Trophoblast cell (in vitro differentiated cells and primary cell): ENCODE measurements at places on chromosomes 11 and 22.

- DNase-seq, result no peak
- H3K27me3 ChIP-seq, result no peaks in the 10 kb centered on the region
- H3K4me3 ChIP-seq, result no peak overlapping the region
- H3K4me1 ChIP-seq, result no peaks in the 10 kb centered on the region
- H3K36me3 ChIP-seq, result no peaks in the 10 kb centered on the region
These were observed 165.0 kb downstream of the RCN1 start for GRCh38 chr11:32255841-32256240.

- peak; percentile 25 for DNase-seq
- peaks cover 18% of the 10 kb centered on the region for H3K4me1 ChIP-seq
- H3K36me3 ChIP-seq, result peaks cover 21% of the 10 kb centered on the region
- H3K4me3 ChIP-seq, result peak overlapping the region; percentile 85
- H3K27me3 ChIP-seq, result no peaks in the 10 kb centered on the region
These were observed 645 bp downstream of the CDC42BPG start for GRCh38 chr11:64843686-64844329.

DNA sequence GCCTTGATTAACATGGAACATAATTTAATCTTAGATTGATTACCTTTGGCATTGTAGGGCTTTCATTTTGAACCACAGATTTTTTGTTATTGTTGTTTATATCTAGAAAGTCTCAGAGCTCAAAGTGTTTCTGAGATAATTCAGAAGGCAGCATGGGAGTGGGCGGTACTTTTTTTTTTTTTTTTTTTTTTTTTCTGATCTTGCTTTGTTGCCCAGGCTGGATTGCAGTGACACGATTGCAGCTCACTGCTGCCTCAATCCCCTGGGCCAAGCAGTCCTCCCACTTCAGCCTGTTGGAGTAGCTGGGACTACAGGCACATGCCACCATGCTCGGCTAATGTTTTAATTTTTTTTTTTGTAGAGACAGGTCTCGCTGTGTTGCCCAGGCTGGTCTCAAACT lies 21.5 kb downstream of the CAT start:
- H3K4me3 ChIP-seq, result no peak overlapping the region
- no peaks in the 10 kb centered on the region for H3K4me1 ChIP-seq
- H3K36me3 ChIP-seq, result peaks cover 2% of the 10 kb centered on the region
- no peaks in the 10 kb centered on the region for H3K27me3 ChIP-seq

DNA sequence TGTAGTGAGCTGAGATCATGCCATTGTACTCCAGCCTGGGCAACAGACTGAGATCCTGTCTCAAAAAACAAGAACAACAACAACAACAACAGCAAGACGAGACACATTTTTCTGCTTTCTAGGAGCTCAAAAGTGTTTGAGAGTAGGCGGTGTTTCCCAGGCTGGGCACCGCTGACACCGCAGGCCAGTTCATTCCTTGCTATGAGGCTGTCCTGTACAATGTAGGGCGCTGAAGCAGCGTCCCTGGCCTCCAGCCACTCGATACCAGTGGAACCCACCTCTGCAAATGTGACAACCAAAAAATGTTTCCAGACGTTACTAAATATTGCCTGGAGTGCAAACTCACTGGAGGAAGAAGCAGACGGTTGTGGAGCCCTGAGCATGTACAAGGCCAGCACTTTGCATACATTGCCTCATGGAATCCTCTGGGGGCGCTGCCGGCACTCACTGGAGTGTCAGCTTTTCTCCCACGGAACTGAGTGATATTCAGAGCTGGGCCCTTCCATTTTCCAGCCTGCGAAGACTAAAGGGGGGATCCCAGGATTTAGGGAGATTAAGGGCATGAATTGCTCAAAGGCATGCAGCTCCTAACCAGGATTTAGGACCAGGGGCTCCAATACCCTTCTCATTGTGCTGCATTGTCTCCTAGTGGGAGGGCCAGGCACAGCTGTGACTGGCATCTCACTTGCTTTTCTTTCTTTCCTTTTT lies 5.8 kb upstream of the MIEF1 start:
- H3K27me3 ChIP-seq, result no peaks in the 10 kb centered on the region
- peak overlapping the region; percentile 4 for H3K27ac ChIP-seq
- peaks cover 9% of the 10 kb centered on the region for H3K4me1 ChIP-seq
- no peak overlapping the region for H3K4me3 ChIP-seq
- H3K36me3 ChIP-seq, result peaks cover 2% of the 10 kb centered on the region

DNA sequence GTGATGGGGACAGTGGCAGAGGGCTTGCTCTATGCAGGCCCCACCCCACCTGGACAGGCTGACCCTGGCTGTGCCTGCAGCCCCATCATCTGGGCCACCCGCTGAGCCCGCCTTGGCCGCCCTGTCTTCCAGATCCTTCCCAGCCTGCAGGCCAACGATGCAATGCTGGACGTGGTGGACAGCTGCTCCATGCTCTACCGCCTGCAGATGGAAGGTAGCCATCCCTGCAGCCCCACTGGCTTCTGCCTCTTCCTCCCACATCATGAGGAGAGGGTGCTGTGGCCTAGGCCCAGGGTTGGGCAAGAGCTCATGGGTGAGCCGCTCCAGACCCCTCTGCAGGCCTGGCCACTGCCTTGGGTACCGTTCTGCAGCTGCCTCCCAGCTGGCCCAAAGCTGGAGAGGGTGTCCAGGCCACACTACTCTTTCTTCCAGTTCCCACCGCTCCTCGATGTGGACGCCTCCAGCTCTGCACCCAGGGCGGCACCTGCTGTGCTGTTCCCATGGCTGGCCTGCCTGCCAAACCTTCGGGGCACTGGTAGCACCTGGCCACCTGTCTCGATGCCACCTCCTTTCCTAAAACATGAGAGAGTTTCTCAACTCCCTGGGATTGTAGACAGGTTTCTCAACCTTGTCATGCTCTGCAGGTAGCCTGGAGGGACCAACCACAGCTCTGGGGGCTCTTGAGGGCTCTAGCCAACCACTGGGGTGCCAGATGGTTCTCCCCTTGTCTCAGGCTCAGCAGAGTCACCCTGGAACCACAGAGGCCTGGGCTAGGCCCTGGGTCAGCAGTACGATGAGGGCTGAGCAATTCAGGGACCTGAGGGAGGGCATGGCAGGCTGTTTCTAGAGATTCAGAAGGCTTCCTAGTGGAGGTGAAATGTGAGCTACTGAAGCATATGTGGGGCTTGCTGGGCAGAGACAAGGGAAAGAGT lies 9.5 kb upstream of the GTSE1 start:
- H3K27me3 ChIP-seq, result no peaks in the 10 kb centered on the region
- H3K4me3 ChIP-seq, result no peak overlapping the region
- no peaks in the 10 kb centered on the region for H3K4me1 ChIP-seq
- no peak for DNase-seq

DNA sequence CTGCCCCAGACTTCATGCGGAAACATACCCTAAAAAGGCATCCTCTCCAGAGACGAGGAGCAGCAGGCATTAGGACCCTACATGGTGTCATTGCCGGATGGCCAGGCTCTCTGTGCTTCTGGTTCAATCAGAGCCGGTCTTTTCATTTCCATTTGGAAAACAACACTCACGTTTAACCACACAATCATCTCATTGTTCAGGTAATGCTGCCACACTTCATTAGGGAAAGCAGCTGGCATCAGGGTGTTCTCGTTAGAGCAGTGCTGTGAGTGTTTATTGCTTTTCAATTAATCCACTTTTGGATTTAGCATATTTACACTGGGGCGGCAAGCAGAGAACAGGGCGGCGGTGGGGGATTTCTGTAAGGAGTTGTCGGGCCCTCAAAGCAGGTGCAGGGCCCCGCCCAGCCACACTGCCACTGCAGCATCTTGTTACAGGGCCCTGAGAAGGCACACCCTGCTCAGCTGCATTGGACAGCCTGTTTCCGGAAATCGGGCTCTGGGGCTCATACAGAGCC lies 338.6 kb downstream of the SHANK2 start:
- no peak overlapping the region for H3K4me3 ChIP-seq
- no peak for DNase-seq
- H3K27ac ChIP-seq, result no peak overlapping the region
- no peaks in the 10 kb centered on the region for H3K27me3 ChIP-seq
- H3K4me1 ChIP-seq, result no peaks in the 10 kb centered on the region

GRCh38 chr22:38707346-38707745 lies 1.6 kb downstream of the GTPBP1 start:
- no peak overlapping the region for H3K4me3 ChIP-seq
- peaks cover 11% of the 10 kb centered on the region for H3K4me1 ChIP-seq
- H3K27ac ChIP-seq, result no peak overlapping the region
- DNase-seq, result peak; percentile 18

GRCh38 chr22:49785841-49786471 lies 41.7 kb downstream of the BRD1 start:
- H3K4me3 ChIP-seq, result no peak overlapping the region
- DNase-seq, result no peak
- no peak overlapping the region for H3K27ac ChIP-seq
- H3K27me3 ChIP-seq, result no peaks in the 10 kb centered on the region
